Erythroblast (primary cell): ENCODE measurements at places on chromosomes 3 and 15.

DNA sequence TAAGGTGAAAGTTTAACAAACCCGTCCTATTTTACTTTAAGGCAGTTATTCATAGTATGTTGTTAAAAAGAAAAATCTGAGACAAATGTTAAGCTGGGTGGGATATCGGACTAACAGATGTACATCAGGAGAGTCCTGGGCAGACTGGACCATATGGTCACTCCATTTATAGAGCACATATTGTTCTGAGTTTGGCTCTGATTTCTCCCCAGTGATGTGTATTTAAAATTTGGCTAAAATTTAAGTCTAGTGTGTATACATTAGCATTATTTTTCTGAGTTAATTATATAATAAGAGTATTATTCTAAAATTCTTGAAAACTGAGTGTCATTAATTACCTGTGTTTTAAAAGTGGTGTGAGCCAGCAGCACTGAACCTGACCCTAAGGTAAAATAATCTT, 6.1 kb downstream of the GMPS start:
- no peak for DNase-seq

DNA sequence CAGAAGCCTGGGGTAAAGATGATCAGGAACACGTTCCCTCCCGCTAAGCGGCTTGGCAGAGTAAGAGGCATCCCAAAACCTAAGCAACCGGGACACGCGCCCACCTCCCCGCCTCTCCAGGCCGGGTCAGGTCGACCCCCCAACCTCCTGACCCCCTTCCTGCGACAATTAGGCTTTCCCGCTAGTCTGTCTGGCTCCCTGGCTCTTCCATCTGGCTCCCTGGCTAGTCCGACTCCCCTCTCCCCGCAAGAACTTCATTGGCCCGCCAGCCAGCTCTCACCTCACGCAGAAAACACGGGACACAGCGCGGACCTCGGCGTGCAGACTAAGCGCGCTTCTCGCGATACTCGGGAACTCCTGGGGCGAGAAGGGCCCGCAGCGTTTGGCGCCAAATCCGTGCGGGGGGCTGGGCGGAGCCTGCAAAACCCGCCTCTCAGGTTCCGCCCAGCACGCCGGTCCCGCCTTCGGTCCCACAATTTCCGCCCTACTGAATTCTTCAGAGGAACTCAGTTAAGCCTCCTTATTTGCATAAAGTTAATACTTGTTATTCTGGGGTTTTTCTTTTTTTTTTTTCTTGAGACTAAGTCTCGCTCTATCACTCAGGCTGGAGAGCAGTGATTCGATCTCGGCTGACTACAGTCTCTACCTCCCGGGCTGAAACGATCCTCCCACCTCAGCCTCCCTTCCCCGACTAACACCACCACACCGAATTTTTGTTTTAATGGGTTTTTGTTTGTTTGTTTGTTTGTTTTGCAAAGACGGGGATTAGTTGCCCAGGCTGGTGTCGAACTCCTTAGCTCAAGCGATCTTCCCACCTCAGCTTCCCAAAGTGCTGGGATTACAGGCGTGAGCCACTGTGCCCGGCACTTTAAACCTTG, at the start of gene TIPIN:
Gene TIPIN, minus strand, starts transcription at position 327 of the 878 bp plus-strand sequence. CDS start 3,738 bp downstream, outside the sequence.
- DNase-seq, result peak; percentile 97

GRCh38 chr3:25542492-25543039, 114.5 kb downstream of the RARB start:
- no peak for DNase-seq

DNA sequence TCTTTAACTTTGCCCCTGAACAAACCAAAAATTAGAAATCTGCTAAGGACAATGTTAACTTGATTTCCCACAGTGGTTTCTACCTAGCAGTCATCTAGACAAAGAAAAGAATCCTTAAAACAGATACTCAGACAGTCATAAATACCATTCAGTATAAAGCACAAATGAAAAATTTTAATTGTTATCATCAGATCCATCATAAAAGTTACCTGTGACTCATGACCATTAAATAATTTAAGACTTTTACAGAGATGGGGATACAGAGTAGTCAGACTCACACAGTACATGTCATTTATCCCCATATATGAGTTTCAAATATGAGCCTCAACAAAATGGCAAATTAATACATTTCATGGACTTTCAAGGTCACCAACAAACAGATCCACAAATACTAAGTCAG, 116.8 kb downstream of the HERC1 start:
- DNase-seq, result no peak

GRCh38 chr3:123695731-123696640, 111.1 kb upstream of the HACD2 start:
- no peak for DNase-seq

GRCh38 chr3:117168896-117169295, 459.3 kb downstream of the TUSC7 start:
- no peak for DNase-seq

GRCh38 chr15:53462651-53463050, 296.8 kb downstream of the WDR72 start:
- no peak for DNase-seq

DNA sequence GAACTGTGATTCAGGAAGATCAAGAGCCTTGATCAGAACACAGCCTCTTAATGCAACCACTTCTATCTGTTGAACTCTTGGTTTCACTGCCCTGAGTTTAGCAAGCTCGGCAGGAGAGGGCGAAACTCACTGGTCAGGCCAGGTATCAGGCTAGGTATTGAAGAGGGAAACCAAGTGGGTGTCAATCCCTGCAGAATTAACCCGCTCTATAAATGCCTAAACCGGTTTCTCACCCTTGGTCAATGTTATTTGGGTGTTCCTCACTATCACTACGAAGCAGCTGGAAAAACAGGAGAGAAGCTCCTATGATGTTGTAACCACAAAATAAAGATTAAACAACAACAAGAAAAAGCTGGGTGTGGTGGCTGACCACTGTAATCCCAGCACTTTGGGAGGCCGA, 23.9 kb downstream of the LIPH start:
- no peak for DNase-seq
